Astrocyte of the cerebellum (primary cell): ENCODE measurements at places on chromosomes 1 and 21.

DNA sequence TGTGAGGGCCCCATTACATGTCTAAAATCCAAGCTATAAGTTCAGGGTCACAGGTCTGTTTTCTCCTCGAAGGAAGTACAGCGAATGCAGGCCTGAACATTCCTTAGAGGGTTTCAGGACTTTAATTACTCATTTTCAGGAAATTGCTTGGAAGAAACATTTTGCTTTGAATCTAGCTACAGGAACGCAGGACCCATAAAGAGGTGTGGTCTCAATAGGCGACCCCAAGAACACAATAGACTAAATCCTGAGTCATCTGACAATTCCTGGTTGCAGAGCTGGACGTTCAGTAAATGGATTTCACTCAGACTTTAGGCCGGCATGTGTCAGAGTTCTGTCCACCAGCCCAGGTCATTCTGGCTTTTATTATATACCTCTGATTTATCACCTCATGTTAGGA is 1.0 kb upstream of the ERG start:
- no peak for DNase-seq

GRCh38 chr1:27099587-27100334 is 55.2 kb downstream of the SLC9A1 start:
- no peak for DNase-seq

DNA sequence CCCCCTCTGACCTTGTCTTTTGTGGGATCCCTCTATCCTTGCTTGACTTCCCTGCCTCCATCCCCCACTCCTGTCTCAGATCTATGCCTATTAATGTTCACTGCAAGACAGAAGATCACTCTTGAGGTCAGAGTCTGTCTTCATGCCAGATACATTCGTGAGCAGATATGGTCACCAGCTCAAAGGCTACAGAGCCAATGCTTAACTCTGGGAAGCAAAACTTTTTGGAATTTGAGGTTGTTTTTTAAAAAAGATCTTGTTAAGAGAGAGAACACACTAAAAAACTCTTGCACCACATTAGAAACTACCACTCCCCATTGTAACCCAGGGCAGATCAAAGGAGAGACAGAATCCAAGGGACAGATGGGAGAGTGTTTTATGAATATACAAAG is 17.1 kb upstream of the A3GALT2 start:
- no peak for DNase-seq

DNA sequence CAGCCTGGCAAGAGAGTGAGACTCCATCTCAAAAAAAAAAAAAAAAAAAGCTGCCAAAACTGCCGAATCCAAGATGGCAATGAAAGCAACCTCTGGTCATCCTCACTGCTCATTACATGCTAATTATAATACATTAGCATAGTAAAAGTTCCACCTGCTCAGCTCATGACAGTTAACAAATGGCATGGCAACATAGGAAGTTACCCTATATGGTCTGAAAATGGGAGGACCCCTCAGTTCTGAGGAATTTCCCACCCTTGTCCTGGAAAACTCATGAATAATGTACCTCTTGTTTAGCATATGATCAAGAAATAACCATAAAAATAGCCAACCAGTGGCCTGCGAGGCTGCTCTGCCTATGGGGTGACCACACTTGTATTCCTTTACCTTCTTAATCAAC is 93.1 kb upstream of the PGBD5 start:
- DNase-seq, result no peak

DNA sequence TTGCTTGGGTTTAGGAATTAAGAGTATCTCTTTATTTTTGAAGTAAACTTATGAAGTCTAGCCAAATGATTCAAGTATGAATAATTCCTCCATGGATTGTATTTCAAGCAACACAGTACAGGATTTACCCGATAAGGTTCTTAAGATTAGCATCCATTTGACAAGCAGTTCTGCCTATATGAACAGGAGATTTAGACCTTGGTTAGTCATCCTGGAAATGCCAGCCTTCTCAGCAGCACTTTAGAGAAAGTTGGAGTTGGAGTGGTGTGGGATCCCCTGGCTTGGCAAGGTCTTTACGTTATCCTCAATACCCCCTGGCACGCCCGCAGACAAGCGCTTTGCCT is 1.6 kb downstream of the BCAR3 start:
- no peak for DNase-seq

GRCh38 chr21:19855522-19855921 is 1142.7 kb upstream of the NCAM2 start:
- no peak for DNase-seq

DNA sequence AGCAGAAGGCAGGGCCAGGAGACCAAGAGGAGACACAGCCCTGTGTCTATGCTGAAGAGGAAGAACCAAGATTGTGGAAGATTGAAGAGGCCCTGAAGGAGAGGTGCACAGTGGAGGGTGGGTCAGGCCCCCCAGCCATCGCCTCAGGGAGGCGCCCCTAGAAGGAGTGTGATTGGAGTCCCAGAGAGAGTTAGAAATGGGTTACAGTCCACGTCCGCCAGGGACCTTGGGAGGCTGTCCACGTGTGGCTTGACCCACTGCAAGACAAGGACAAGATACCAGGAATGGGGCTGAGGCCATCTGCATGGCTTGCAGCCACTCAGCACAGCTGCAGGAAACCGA is 375.1 kb downstream of the NPHP4 start:
- DNase-seq, result no peak

- peak; percentile 3 for DNase-seq
Measured at GRCh38 chr1:87594736-87595383, 266.2 kb downstream of the LMO4 start.

DNA sequence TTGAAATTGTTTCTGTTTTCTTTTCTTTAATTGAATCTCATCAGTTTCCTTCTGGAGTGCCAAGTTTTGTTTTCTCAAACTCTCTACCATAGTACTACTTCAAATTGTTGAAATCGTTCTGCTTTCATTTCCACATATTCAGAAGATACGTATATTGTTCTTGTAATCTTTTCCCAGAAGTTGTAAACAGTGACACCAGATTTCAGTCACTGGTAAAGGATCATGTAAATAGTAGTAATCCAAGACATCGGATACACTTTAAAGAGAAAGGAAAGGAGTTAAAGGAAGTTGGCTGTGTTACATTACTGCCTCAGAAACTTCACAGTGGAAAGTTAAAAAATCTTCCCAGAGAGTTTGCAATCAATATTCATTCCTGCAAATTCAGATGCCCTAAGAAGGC is 67.5 kb downstream of the RGL1 start:
- no peak for DNase-seq

DNA sequence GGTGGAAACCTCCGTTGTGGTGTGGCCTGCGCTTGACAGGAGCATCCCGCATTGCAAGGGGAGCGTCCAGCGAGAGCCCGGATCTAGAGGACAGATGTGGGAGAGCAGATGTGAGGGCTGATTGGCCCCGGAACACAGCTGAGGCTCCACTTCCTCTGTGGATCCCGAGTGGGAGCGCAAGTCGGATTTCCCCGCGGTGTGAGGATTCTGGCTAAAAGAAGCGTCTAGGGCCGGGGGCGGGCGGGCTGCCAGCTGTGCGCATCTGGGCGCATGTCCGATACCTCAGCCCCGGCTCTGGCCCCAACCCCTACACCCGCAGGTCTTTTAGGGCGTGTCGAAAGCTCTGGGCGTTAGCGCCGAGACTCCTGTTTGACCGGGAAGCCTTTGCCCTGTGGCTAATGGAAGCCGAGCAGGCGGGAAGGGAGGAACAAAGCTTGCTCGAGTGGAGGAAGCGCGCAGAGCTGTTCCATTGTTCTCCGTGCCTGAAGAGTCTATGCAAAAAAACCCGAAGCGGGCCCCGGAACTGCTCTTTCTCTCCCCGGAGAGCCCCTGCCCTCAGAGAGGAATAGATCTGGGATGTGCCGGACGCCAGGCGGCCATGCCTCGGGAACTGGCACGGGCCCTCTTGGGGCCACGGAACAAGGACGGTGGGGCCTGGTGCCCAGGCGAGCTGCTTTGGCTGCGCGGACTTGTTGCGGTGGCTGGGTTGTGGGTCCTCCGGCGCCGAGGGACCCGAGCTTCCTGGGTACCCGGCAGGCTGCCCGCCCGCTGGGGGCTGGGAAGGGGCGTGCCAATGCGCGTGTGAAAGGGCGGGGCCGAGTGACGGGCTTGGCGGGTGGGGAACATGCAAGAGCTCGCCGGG is 111.1 kb downstream of the NAV1 start:
- no peak for DNase-seq

DNA sequence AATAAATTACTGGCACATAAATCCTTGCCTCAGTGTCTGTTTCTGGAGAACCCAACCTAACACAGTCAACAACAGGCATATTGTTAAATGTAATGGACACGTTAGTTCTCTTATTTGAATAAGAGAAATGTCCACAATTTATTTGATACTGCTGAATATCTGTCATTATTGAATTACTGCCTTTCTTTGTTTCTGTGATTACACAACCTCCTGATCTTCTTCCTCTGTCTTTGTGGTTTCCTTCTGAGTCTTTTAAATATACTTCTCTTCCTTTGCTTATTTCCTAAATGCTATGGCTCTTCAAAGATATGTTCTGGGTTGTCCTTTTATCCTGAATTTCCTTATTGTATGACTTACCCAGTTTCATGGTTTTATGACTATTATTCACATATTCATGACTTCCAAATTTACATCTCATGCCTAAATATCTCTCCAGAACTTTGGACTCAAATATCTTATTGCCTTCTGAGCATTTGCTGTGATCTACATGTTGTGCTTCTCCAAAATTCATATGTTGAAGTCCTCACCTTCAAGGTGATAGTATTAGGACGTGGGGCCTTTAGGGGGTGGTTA is 39.9 kb downstream of the MSH4 start:
- no peak for DNase-seq

- peak; percentile 64 for DNase-seq
Measured at GRCh38 chr21:35400233-35400939, 351.3 kb upstream of the RUNX1 start.

DNA sequence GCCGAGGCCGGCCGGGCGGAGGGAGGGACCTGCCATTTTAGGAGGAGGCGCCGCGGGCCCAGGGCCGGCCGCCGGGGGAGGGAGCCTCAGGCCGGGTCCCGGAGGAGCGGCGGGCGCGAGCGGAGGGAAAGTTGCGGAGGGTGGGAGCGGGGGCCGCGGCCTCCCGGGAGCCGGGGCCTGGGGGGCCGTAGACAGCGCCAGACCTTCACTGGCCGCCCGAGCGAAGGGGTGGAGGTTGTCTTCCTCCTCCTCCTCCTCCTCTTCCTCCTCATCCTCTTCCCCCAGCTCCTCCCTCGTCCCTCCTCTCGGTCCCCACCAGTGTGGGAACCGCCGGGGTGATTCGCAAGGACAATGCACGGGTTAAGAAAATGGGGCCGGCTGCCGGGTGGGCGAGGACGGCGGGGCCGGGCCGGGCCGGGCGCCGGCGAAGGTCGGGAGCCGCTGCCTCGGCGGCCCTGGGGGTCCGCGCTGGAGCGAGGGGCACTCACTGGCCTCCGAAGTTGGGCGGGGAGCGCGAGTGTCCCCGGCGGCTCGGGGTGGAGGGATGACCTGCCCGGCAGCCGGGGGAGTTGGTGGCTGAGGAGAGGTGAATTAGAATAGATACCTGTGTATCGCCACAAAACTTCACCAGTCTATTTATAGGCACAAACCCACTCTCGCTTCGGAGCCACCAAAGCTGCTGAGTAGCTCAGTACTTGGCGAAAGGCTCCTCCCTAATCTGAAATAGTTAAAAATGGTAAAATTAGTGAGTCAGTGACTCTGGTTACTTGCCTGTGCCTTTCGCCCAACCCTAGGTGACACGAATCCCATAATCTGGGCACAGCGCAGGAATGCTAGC is 1.3 kb downstream of the DYRK1A start:
- DNase-seq, result no peak

- DNase-seq, result peak; percentile 86
Measured at GRCh38 chr1:158028969-158029368, 35.5 kb downstream of the KIRREL1 start.

DNA sequence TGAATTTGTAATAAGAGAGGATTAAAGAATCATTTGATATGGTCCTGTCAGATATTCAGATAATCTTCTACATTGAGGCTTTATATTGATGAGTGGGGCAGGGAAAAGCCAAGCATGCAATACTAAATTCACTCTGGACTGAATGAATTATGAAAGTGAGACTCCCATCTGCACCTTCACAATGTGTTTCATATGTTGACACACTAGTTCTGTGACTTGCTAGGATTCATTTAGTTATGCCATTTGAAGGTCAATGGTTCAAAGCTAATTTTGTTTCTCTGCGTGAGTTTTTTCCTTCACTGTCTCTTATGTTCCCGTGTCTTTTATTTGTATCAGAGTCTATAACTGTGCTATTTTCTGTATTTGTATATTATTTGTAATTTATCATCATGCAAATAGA is 1332.5 kb downstream of the KCNT2 start:
- no peak for DNase-seq

DNA sequence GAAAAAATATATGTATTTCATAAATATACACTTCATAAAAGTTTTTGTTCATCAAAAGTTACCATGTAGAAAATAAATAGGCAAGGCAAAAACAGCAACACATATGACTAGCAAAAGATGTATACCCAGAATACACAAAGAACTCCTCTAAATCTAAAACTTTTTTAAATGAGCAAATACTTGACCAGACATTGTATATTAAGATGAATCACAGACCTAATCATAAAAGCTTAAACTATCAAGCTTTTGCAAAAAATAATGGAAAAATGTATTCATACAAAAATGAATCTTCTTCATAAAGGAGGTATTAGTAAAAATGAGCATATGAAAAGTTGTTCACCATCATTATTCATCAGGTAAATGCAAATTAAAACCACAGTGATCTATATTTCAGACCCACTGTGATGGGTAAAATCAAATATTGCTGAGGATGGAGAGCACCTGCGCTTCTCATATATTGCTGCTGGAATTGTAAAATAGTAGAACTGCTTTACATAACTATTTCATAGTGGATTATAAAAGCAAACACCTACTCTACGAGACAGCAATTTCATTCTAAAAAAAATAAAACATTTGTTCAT is 78.3 kb upstream of the RGS1 start:
- no peak for DNase-seq

DNA sequence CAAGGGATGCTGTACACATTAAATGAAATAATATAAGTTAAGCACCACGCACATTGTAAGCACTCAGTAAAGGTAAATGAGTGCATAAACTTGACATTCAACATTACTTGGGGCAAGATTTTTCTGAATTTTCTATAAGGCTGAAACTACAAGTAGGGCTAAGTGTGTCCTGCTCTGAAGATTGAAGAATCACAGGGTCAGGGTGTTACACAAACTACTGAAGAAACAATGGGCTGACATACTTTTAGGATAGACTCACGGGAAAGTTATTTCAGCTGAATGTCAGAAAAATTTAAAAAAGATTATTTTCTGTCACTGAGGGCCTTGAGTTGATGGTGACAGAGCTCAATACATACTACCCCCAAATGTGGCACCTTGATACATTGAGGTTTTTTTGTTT is 644.2 kb upstream of the PLXNA2 start:
- no peak for DNase-seq

DNA sequence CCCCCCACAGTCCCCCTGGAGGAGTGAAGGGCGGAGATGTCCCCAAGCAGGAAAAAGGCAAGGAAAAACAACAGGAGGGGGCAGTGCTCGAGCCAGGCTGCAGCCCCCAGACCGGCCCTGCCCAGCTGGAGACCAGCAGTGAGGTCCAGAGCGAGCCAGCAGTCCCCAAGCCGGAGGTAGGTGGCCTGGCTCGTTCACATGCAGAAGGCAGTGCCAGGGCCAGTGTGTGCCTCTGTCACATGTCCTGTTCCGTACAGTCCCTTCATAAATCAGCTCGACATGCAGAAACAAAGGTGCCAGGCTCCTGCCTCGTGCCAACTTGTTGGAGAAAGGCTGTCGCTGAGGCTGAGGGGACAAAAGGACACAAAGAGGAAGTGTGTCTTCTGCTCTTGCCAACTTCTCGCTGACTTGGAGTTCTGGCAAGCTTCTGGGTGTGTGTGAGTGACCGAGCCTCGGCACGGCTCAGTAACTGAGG is 24.1 kb upstream of the MPZL1 start:
- no peak for DNase-seq
